ENCODE measurements at places on chromosomes 3 and 15.

- no peak for DNase-seq
Measured at GRCh38 chr15:79990997-79991334, 20.0 kb upstream of the BCL2A1 start.

DNA sequence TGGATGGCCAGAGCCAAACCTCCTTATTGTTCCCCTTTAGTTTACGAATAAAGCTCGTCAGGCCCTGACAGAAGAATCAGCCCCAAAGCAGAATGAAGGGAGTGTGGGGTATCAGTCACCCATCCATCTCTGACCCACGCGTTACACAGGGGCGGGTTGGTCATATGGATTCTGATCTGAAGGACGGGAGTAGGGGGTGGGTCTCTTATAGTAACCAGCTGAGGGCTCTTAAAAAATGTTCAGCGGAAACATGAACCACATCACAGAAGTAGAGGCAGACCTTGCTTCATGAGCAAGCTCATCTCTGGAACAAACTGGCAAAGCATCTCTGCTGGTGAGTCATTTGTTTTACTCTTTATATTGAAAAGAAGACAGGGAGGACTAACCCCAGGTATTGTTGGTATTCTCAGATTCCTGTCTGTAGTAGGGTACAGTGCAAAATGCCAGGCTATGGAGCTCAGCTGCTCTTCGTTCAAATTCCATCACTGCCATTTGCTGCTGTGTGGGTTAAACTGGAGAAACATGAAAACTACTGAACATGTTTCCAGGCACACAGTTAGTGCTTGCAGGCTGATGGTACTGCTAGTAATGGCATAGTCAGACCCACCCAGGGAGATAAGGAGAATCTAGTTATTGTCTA is at the start of gene CXCR6:
CXCR6 (plus strand) TSS at position 258 of the 640 bp plus-strand sequence. CDS start 3,018 bp downstream, outside the sequence.
- peak; percentile 61 for DNase-seq

DNA sequence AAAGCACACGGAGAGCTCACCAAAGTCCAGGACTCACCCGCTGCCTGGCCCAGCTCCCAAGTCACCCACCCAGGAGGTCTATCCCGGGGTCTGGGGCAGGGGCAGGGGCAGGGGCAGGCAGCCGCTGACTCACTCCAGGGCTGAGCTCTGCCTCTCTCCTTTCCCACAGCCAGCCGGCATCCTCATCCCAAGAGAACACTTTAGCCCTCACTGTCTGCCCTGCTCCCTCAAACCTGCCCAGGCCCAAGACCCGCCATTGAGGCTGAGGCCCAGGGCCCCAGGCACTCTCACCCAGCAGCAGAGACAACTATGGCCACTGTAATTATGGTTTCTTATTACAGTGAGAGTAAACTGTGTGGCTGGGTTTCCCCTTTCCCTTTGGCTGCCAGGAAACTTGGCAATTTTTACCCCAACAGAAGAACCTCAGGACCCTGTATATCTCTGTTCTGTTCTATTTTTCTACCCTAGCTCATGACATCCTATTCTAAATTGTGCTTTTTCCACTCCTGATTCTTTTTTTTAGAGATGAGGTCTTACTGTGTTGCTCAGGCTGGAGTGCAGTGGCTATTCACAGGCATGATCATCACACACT is 53.0 kb downstream of the IQSEC1 start:
- DNase-seq = no peak

DNA sequence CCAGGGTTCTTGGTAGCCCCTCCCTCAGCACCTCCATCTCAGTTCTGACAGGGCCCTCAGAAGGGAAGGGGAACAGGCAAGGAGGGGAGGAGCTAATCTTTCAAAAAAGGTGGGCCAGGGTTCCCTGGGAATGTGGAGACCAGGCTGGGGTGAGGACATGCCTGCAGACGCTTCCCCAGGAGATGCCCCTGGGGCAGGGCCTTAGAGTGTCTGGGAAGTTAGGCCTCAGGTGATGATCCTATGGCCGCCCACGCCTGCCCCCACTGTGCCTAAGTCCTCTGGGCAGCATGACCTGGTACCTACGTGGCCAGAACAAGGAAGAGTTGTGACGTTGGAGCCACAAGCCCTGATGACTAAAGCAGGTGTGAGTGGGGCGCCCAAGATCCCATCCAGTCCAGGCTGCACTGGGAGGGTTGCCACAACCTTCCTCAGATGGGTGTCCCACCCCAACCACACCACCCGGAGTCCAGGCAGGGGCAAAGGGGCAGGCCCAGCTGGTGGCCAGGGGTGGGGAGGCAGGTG is 3.9 kb upstream of the SEMA3B start:
- DNase-seq = no peak

GRCh38 chr3:82055792-82056191 is 294.3 kb upstream of the GBE1 start:
- no peak for DNase-seq

GRCh38 chr15:90337256-90337655 is 14.8 kb upstream of the ZNF774 start:
- no peak for DNase-seq

GRCh38 chr3:14334136-14334535 is 68.3 kb upstream of the SLC6A6 start:
- DNase-seq = no peak

DNA sequence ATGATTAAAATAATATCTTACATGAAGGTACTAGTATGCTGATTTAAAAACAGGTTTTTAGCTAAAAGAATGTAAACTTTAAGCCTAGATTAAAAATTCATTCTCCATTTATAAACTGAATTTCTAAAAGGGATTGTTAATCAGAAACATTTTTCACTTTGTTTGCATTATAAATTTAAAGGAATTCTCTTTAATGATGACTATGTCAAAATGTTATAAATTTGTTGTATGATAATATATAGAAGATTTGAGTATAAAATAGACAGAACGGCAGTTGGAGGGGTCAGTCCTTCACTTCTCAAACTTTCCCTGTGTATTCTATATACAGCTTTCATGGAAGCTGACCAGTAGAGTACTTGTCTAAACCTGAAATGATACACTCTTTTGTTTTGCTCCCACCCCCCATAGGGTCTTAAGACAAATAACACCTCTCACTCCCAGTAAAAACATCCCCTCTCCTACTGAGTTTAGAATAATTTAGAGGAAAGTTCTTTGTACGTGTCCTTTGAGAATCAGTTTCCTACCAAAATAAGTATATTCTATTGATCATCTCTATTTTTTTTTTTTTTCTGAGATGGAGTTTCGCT is 64.9 kb upstream of the PYGO1 start:
- DNase-seq = no peak

DNA sequence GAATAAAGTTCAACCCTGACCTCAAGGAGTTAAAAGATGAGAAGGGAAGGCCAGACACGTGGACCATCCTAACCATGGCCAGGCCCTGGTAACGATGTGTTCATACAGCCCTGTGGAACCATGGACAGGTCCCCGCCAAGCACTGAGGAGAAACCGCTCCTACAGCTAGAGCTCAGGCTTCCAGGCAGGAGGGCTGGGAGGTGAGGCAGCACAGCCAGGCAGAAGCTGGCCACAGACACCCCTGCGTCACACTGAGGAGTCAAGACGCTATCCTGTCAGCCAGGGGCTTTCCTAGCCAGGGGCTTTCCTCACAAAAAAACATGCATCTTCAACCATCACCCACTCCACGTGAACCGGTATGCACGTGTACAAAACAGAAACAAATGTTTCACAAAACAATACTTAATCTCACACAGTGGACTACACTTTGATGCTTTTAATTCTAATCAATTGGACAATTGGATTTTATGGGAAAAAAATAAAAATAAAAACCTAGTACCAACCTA is 73.2 kb downstream of the TBC1D2B start:
- peak; percentile 9 for DNase-seq

DNA sequence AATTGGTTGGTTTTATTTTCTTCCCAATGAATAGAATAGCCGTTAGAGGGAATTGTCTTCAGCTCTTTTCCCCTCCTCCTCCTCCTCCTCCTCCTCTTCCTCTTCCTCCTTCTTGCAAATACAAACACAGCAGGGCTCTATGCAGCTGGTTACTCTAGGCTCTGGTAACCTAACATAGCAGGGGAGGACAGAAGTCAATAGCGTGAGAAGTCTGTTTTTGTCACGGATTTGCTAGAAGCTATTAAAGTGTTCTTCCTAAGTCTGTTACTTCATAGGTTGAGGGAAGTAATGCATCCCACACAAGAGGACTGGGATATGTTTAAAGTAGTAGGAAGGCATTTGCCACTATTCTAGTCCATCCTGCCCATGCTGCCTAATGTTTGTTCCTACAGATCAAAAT is 374.7 kb upstream of the TPRG1 start:
- no peak for DNase-seq

GRCh38 chr15:57251941-57252340 is 124.4 kb upstream of the CGNL1 start:
- DNase-seq = no peak

GRCh38 chr15:36029606-36030210 is 483.7 kb upstream of the DPH6 start:
- no peak for DNase-seq

DNA sequence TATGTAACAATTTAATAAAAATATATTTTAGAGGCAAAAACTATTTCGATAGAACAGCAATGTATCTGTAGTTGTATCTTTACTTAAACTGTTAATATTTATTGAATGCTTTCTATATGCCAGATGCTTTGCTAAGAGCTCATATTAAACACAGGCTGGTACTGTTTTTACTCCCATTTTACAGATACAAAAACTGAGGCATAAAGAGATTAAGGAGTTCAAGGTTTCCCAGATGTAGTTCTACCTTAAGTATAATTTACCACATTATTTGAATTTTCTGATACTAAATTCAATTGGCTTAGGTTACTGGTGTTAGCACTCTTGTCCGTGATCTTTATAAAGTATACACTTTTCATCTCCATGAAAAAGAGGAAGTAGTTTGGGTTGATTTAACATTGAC is 149.8 kb downstream of the ROBO2 start:
- no peak for DNase-seq

DNA sequence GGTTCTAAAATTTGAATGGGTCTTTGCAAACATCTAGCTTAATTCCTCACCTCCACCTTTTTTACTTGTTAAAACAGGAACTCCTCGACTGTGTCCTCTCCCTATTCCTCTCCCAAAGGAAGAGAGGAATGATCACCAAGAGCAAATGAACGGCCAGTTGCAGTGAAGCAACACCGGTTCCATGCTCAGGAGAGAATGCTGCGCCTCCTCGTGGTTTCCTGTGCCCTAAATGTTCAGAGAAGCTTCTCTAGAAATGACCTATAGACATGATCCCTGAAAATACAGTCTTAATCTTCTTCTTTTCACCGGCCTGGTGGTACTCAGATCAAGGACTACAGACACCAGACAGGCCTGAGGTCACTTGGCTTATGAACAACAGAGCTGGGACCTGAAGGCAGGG is 65.1 kb upstream of the GUCA1C start:
- no peak for DNase-seq

DNA sequence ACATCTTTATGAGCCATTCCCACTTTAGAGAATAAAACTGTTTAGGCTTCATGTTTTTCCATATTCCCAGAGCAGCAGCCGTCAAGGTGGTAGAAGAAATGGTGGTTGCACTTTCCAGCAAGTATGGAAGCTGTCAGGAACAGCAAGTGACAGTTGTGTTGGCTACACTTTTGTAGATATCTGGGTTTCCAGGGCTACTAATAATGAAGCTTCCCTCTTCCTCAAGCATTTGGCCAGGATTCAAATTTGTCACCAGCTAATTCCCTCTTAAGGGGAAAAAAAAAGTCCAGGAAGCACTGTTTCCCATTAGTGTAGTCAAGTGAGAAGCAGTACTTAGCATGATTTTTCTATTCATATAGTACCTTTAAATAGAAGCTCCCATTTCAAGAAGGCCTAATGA is 252.8 kb downstream of the IGSF11 start:
- DNase-seq = no peak

DNA sequence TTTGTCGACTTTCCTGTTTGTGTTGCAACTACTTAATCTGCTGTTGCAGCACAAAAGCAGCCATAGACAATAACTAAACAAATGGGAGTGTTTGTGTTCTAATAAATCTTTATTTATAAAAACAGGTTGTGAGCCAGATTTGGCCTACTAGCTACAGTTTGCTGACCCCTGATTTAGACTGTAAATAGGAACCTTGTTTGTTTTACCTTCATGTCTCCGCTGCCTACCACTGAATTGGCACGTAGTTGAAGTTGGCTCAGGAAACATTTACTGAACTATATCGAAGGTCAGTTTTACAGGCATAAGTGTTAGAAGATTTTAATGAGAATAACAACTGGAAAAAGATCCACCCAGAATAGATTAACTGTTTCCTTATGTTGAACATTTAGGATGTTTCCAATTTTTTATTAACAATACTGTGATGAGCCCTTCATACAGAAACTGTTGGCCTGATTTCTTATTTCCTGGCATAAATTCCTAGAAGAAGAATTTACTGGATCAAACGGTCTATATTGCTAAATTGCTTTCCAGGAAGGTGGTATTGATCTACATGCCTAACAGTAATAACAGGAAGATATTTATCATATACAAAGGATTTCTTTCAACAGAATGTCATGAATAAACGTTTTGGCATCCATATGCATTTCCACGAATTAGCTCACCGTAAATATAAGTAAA is 156.2 kb upstream of the NR2E3 start:
- DNase-seq = no peak

DNA sequence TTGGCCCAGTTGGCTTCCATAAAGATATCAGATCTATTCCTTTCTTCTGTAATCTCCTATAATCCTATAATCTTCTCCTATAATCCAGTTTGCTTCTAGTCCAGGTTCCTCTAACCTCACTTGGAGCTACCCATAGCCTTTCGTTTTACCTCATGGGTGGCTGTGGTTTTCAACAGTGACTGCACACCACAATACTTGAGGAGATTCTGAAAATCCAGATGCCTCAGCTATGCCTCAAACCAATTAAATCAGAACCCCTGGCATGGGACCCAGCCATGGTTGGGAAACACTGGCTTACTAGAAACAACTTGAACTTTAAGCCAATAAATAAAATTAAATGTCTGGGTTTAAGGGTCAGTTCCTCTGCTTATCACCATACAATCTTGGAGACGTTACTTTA is 86.1 kb upstream of the NTRK3 start:
- no peak for DNase-seq

DNA sequence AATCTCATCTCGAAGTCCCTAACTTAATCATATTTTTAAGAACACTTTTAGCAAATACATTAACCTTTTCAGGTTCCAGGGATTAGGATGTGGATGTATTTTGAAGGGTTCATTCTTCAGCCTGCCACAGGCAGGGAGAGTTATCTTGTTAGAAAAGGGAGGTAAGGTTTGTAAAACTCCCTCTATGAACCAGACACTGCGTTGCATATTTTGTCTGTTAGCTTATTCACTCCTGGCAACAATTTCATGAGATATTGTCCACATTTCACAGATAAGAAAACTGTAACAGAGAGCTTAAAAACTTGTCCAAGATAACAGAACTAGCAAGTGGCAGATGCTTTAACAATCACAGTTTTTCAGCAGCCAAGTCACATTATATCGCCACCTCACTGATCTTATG is 155.4 kb downstream of the DIPK2A start:
- no peak for DNase-seq

GRCh38 chr15:57762302-57762701 is 55.8 kb downstream of the POLR2M start:
- no peak for DNase-seq

GRCh38 chr15:100931143-100931890 is 12.2 kb downstream of the LRRK1 start:
- no peak for DNase-seq
